ENCODE measurements at places on chromosomes 2 and 18. TPM values are rescaled to one million over a fixed set of nuclear protein-coding genes. Genes with fewer than 3 reads are reported as not detected.

MAP4K3 gene
- 13.2 TPM for polyA plus RNA-seq

C2orf78 gene
- not detected for polyA plus RNA-seq

INHBB gene
- 0.92 TPM for polyA plus RNA-seq

PSTPIP2 gene
- 10.2 TPM for polyA plus RNA-seq

PID1 gene
- polyA plus RNA-seq, result 1.1 TPM

All from IMR-90 (cell line).